HTR-8/SVneo (cell line): ENCODE measurements at places on chromosomes 12 and 14.

GRCh38 chr12:128318341-128318740 is 51.4 kb downstream of the TMEM132C start:
- DNase-seq = no peak

DNA sequence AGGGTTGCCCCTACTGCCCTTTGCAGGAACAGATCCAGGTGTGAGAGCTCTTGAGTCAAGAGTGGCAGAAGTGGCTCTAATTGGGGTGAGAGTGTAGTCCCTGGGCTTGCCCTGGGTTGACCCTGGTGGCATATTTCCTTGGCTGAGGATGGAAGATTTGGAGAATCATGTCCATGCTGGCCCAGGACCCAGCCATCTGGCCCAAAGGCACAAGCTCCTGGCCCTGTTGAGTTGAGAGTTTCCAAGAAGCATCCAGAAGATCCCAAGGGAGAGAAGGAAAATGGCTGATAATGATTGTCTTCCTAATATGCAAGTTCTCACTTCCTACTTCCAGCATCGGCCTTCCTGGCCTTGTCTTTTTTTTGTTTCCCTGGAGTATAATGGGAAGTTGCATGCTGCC is 55.5 kb upstream of the SRSF5 start:
- DNase-seq = no peak

- DNase-seq = no peak
Measured at GRCh38 chr12:127107744-127108143, 1159.2 kb upstream of the TMEM132C start.

- no peak for DNase-seq
Measured at GRCh38 chr12:69649529-69649928, 38.8 kb upstream of the LRRC10 start.

DNA sequence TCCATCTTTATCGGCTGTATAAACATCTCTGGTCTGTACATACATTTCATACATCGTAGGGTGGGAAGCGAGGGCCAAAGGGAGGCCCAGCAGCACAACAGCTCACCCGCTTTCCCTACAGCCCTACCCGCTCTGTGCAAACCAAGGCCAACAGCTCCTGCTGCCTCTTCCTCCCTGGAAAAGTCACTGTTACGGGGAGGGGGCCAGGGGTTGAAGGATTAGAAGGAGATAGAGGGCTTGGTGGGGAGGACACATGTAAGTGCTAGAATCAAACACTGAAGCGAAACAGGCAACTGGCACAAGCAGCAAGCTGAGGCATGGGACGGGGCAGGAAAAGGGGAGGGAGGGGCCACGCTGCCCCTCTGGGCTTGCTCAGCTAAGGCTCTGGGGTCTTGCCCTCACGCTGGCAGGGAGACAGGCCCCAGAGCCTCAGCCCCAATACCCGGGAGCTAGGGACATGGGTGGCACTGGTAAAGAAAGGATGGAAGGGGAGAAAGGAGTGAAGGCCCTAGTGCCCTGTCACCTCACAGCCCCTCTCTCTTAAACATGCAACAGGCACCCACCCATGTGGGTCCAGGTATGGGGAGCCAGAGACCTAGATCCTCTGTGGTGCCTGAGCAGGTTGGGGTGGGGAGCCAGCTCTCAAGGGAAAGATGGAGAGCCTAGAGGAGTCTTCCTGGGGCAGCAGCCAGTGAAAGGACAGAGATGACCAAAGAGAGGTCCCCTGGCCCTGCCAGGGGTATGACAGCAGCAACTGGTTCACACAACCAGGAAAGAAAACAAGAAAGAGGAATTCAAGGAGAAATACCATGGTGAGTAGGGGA is 14.4 kb downstream of the SPRYD3 start:
- no peak for DNase-seq

DNA sequence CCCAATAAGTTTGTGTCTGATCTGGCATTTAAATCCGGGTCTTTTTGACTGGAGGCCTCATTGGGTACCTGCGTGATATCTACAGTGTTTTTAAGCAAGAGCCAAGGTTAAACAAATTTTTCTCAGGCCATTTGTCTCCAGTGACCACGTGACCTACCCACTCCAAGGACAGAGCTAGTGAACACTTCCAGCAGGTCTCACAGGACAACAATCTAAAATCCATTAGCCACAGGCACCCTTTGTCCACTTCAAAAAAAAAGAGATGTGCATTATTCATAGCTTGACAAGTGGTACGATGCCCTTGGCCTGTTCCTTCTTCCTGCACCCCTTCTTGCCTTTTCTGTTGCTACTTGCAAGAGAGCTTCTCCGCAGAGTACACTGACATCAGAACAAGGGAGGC is 109.6 kb upstream of the GSC start:
- no peak for DNase-seq

GRCh38 chr12:89552376-89552775 is 26.5 kb upstream of the POC1B start:
- no peak for DNase-seq

GRCh38 chr12:8655421-8655820 is 7.2 kb downstream of the MFAP5 start:
- DNase-seq = no peak

DNA sequence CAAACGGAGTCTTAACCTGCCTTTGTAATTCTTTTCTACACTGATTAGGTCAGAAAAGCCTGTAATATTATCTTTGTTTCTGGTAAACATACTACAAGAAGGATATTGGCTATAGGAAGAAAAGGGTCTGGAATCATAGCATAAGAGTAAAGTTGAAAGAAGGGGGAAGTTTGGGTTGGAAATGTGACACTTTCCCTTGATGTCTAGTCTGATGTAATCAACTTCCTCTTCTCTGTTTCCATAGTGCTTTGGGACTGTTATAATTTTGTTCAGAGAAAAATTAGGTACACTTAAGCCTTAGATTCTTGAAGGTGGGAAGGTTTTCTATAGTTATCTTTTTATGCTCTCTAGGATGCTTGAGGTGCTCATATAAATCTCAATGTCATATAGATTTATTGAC is 322.2 kb downstream of the AEBP2 start:
- DNase-seq = no peak

- no peak for DNase-seq
Measured at GRCh38 chr12:52946797-52947547, 1.9 kb upstream of the KRT18 start.

GRCh38 chr12:52230364-52231281 is 2.4 kb upstream of the KRT7 start:
- peak; percentile 76 for DNase-seq

DNA sequence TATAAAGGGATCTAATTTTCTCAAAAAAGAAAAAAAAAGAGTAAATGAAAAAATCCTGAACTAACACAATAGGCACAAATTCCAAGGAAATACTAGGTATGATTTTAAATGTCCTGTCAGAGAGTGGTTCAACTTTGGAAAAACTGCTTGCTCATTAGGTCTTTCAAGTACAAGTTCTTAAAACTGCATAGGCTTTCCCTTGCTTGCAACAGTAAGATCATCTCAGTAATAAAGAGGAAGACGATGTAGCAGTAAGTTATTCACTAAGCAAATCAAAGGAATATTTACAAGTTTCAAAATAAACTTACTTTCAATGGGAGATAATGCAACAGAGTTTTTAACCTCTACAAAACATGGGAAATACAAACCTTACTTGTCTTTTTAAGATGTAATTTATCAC is 21.6 kb downstream of the CORO1C start:
- DNase-seq = no peak

DNA sequence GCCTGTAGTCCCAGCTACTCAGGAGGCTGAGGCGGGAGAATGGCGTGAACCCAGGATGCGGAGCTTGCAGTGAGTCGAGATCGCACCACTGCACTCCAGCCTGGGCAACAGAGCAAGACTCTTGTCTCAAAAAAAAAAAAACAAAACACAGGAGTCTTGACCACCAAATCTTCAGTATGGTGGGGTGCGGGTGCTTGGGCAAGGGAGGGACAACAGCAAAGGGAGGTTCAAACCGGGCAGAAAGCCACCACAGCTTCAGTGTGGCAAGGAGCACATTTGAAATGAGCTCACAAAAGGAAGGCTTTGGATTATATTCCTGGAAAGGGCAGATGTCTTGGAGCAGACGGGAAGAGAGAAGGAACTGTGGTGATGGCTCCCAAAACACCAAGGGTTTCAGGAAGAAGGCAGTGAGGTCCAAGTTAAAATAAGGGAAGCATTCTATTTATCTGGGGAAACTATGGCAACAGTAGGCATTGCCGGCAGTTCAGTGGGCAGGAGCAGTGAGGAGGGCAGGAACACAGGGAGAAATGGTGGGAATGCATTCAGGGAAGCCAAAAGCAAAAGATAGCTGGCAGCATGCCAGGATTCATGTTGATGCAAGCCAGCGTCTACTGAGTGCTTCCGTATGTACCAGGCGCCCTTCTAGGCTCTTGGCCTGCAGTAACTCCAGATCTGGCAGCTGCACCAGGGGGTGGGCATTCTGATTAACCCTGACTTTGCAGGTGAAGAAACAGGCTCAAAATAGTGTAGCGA is 51.0 kb upstream of the SRSF5 start:
- no peak for DNase-seq

- no peak for DNase-seq
Measured at GRCh38 chr14:89365061-89365801, 51.8 kb downstream of the FOXN3 start.

DNA sequence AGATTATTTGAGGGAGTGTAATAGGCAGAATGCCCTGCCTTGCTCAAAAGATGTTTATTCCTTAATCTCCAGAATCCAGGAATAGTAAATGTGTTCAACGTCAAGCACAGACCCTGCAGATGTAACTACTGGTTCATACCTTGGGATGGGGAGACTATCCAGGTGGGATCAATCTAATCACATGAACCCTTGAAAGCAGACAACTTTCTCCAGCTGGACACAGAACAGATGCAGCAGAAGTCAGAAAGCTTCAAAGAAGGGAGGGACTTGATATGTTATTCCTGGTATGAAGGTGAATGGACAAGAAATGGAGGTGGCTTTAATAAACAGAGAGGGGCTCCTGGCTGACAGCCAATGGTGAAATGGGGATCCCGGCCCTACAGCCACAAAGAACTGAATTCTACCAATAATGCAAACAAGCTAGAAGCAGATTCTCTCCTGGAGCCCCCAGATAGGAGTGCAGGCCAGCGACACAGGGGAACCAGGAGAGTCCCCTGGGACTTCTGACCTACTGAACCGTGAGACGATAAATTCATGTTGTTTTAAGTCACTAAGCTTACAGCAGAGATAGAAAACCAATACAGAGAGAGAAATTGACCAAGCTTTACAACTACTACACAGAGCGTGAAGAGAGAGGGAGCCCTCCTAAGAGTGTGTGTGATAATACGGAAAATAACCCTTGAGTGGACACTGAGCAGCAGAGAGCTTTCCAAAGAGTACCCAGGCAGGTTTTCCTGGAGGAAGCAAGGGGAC is 133.5 kb upstream of the TMEM132C start:
- DNase-seq = no peak

DNA sequence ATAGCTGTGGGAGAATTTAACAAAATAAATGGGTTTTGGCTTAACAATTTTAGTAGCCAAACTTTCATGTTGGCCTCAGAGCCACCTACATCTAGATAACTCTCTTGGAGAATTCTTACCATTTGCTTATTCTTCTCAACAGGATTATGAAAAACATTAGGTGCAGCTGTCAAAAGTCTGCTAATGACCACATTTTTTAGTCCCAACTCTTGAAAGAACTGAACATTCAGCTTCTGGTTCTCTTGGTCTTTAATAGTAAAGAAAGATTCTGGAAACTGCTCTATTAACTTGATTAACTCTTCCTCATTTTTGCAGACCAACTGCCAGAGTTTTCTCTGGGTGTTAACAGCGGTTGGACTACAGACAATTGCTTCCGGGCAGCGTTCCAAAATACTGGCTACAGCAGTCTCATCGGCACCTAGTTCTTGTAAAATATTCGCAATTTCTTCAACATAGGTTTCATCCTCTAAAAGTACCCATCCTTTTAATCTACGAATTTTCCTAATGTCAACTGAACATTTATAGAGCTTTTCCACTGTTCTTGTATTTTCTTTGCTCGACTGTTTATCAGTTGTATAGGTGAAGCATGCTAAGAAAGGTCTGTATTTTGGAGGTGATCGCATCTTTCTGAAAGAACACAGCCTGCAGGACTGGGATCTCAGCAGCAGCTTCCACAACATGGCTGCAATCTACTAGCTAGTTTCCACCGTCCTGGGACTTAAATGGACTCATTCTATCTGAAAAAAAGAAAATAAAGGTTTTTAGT is 8.7 kb downstream of the MTERF2 start:
- DNase-seq = no peak

DNA sequence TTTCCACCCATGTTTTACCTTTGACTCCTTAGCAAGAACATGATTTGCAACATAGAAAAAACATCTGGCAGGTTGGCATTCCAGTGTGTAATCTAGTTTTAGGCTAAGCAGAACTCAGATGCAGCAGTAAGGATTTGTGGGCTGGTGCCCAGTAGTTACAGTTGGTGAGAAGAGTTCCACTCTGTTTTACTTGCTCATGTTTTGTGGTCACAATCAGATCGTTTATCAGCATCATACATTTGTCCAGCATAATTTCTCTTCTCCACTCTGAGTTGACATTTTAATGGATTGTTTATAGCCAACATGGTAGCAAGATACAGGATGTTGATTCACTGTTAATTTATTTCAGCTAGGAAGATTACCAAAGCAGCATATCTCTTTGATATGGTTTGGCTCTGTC is 120.0 kb downstream of the PDE6H start:
- DNase-seq = no peak
